ENCODE measurements at places on chromosomes 7 and 10. TPM values are rescaled to one million over a fixed set of nuclear protein-coding genes. Genes with fewer than 3 reads are reported as not detected.

CALHM2 gene
- total RNA-seq, result 12.3 TPM

PDK4 gene
- total RNA-seq, result 36.2 TPM

NODAL gene
- not detected for total RNA-seq

NPM3 gene
- 14.4 TPM for total RNA-seq

PKD2L1 gene
- total RNA-seq, result not detected

DNAJC12 gene
- 6.3 TPM for total RNA-seq

Measured in mucosa of descending colon (tissue), 3 donors.